ENCODE measurements at places on chromosomes 5 and 9.

DNA sequence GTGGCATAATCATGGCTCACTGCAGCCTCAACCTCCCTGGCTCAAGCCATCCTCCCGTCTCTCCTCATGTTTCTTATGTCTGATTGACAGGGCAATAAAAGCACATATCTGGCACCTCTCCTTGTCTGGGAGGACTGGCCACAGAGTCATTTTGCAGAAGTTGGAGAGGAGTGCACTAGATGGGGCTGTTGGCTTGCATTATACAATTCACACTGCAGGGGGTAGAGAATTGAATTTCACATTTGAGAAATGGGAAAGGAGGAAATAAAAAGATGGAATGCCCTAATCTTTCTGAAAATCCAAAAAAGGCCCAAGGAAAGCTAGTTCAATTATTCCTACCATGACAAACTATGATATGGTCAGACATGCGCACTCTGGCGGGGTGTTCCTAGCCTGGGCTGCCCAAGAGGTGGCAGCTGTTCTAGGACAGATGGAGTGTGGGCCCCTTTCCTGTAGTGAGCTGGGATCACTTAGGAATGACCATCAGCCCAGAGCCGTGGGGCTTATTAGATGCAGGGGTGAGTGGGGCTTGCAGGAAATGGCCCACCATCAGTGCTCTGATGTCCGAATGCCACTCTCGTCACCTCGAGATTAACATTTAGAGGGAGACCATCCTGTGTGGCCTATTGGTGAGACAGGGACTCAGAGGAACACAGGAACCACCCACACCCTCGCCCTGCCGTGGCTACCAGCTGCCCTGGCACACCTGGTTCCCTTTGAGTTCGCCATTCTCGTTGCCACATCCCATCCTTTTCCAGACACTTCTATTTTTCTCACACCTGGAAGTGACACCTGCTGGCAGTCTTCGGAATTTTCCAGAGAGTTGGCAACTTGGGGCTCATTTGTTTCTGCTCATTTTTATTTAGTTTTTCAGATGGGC lies 21.8 kb upstream of the ANKRD18A start:
- no peak for DNase-seq

GRCh38 chr5:90602681-90603080 lies 44.1 kb downstream of the ADGRV1 start:
- DNase-seq: no peak

- DNase-seq: no peak
Measured at GRCh38 chr5:18961234-18961633, 1026.8 kb downstream of the CDH18 start.

- DNase-seq: no peak
Measured at GRCh38 chr5:13480834-13481233, 463.7 kb downstream of the DNAH5 start.

GRCh38 chr5:105530716-105531261 lies 1968.2 kb upstream of the NUDT12 start:
- DNase-seq: no peak

DNA sequence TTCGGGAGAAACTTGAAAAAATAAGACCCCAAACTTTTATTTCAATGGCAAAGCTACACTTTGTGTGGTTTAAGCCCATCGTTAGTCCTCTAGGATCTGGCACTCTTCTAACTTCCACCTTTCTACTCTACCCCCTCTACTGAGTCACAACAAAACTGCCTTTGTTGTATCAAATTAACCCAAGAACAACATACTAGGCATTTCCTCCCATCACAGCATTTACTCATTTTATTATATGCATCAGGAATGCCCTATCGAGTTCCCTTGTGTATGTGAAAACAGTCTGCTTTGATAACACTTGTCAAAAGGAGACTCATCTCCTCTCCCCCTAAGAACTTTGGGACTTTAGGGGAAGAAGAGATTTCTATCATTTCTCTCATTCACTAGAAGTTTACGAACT lies 158.9 kb upstream of the FREM1 start:
- no peak for DNase-seq

- DNase-seq: no peak
Measured at GRCh38 chr9:95764533-95765319, 110.8 kb upstream of the ERCC6L2 start.

- no peak for DNase-seq
Measured at GRCh38 chr5:140565780-140566095, 1.1 kb downstream of the SLC35A4 start.

- DNase-seq: no peak
Measured at GRCh38 chr5:9058666-9059065, 487.2 kb downstream of the SEMA5A start.

GRCh38 chr5:141245250-141245717 lies at the start of gene PCDHB15:
Gene PCDHB15, plus strand, starts transcription at chr5:141245395. Its CDS starts 184 bp downstream, at chr5:141245579.
- no peak for DNase-seq

- no peak for DNase-seq
Measured at GRCh38 chr9:132949709-132950108, 5.3 kb upstream of the TSC1 start.

DNA sequence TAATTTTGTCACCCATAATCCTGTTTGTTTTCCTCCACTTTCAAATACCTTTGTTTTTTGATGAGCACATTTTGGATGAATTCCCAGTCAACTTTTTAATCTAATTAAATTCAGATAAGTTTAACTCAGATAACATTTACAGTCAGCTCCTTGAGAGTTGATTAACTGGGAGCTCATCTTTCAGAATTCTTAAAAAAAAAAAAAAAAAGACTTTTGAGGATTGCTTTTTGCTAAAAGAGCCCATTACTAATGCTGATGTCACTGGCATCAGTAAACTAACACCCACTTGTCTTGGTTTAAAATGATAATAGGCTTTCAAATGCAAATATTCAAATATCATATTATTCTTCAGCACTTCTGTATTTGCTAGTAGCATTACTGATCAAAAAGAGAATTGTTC lies 47.1 kb upstream of the NFIB start:
- DNase-seq: no peak

GRCh38 chr5:117652958-117653280 lies 1078.3 kb upstream of the SEMA6A start:
- no peak for DNase-seq

DNA sequence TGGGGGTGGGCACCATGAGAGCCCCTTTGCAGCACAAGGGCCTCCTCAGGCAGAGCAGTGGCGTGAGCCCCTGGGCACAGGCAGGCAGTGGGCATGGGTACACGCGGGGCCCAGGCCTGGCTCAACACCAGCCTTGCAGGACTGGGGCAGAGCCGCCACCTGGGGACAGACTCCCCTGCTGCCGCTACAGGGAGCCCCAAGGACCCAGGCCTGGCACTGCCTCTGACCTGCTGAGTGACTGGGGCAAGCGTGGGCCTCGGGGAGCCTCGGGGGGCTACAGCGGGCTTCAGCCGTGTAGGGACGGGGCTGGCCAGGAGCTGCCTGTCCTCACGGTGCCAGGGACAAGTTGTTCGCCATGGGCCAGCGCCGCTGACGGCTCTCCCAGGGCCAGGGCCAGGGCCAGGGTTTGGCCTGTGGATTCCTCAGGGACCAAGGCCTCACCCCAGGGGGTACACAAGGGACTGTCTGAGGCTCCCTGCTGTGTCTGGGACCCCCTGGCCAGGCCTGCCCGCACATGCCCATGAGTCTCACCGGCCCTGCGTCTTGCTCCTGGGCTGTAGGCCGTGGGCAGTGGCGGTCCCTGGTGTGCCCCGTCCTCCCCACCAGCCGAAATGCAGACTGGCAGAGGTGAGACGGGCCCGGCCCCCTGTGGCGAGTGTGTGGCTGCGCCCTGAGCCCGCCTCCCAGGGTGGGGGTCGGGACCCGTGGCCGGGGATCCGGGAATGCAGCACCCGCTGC lies 42.5 kb downstream of the KCNT1 start:
- no peak for DNase-seq

Data from activated naive CD4-positive, alpha-beta T cell (primary cell).